Suppressor macrophage treated with lipopolysaccharide for 1 hour (primary cell): ENCODE measurements at places on chromosomes 6 and 20.

GRCh38 chr20:53463101-53463972, 130.3 kb downstream of the ZNF217 start:
- no peak for DNase-seq

DNA sequence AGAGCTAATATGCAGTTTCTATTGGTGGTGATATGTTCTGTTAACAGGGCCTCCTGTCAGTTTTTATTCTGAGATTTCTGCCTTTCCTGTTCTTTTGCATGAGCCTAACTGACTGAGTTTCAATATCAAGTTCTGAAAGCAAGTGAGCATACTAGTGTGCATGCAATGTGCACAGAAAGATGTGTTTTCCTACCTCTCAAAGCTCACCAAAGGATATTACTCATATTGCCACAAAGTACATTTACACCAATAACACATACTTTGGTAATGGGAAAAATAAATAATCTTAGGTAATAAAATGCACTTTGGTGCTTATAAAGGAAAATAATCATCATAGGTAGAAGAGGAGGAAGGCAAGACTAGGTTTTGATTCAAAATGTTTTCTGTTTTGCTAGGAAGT, 195.0 kb downstream of the KHDC1L start:
- DNase-seq = no peak

- DNase-seq = no peak
Measured at GRCh38 chr6:100300221-100300736, 164.4 kb downstream of the SIM1 start.

DNA sequence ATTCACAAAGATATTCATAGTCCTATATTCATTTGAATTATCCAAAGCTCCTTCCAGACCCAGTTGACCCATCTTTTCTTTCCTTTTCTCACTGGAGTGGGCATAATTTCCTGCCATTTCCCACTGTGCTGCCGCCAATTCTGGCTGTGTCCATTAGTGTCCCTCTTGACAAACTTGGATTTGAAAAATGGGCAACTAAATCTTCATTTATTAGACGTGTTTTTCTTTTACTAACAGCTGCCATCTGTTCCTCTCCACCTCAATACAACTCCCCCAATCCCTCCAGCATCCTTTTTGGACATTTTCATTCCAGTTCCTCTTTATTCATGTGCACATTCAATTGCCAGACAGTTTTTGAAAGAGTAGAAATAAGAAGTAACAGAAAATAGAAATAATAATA, 90.5 kb downstream of the PCSK2 start:
- no peak for DNase-seq
